ENCODE measurements at places on chromosomes 11 and 22.

DNA sequence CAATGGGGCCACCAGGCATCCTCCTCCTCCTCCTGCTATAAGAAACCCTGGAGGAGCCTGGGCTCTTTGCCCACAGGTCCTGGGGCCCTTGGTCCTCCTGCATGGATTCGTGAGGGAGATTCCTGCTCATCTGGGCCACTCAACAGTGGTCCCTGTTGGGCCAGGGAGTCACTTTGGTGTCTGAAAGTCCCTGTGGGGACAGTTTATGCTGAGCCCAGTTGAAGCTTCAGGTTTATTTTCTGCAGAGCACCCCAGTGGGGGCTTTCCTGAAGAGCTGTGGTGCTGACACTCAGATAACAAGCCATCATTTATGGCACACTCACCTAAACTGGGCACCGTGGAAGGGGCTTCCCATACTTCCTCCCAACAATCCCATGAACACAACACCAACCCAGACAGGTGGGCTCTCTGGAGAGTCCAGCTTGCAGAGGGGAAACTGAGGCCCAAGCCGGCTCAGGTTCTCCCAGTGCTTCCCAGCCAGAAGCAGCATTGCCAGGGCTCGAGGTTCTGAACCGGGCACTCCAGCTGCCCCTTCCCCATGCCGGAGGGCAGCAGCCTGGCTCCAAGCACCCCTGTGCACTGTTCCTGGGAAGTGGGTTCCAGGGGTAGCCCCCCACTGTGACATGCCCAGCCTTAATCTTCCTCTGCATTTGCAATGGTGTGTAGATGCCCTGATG lies 91.3 kb downstream of the MYEOV start:
- DNase-seq = no peak

DNA sequence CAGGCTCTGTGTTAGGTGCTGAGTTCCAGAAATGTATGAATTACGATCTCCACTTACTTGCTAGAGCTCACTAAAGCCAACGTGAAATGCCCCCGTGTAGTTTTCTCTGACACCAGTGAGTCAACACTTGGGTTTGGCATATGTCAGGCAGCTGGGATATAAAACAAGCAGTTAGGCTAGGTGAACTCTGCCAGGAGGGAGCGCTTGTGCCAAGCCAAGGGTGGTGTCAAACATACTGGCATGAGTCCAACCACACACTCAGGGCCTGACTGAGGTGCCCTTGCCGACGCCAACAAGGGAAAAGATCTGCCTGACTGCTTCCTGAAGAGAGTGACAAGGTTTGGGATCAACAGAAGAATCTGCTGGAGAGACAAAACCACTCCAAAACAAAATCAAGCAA lies 167.8 kb upstream of the NARS2 start:
- DNase-seq = no peak

DNA sequence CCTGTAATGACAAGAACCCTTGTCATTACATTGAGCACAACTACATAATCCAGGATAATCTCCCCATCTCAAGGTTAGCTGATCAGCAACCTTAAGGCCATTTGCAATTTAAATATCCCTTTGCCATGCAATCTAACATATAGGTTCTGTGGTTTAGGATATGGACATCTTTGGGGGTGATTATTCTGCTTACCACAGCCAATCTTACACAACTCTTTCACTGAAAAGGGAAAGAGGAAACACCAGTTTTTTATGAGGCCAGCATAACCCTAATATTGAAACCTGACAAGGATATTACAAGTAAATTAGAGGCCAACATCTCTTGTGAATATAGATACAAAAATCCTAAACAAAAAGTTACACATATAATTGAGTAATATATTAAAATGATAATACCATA lies 78.5 kb downstream of the CYP2R1 start:
- DNase-seq = no peak

- DNase-seq = no peak
Measured at GRCh38 chr11:28871090-28871489, 762.9 kb downstream of the METTL15 start.

DNA sequence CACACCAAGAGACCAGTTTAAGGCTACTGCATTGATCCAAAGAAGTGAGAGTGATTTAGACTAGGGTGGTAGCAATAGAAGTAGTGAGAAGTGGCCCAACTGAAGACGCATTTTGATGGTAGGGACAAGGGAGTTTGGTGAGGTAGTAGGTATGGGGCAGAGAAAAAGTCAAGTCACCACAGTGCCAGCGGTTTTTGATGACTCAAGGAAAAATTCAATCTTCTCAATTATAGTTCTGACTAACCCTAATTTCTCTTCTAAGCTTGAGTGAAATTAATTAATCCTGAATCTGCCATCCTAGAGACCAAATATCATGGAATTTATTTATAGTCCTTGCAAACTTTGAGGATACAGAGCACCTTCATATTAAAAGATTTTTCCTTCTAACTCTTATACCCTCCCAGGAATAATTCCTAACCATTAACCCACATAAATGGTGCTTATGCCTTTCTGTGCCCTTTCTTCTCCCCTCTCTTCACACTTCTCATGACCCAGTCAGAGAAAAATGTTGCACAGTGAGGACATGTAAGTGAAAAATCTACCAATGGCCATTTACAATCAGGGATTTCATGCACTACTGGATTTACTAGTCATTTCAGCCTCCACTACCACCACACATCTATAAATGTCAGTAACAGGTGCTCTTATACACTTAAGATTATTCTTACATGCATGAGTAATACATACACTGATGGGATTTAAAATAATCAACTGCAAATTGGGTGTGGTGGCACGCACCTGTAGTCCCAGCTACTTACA lies 45.9 kb upstream of the ARHGAP32 start:
- DNase-seq = no peak

- DNase-seq = no peak
Measured at GRCh38 chr22:41821471-41822316, 11.2 kb upstream of the SREBF2 start.

Data from CD4-positive, alpha-beta T cell treated with Interferon gamma for 1 hour (primary cell).